MV-4-11 (cell line): ENCODE measurements at places on chromosomes 1 and 21.

- no peak for DNase-seq
These were observed 77.4 kb downstream of the NDUFS5 start for GRCh38 chr1:39103328-39104157.

GRCh38 chr1:33719771-33720670 is 143.9 kb upstream of the HMGB4 start:
- DNase-seq = no peak

DNA sequence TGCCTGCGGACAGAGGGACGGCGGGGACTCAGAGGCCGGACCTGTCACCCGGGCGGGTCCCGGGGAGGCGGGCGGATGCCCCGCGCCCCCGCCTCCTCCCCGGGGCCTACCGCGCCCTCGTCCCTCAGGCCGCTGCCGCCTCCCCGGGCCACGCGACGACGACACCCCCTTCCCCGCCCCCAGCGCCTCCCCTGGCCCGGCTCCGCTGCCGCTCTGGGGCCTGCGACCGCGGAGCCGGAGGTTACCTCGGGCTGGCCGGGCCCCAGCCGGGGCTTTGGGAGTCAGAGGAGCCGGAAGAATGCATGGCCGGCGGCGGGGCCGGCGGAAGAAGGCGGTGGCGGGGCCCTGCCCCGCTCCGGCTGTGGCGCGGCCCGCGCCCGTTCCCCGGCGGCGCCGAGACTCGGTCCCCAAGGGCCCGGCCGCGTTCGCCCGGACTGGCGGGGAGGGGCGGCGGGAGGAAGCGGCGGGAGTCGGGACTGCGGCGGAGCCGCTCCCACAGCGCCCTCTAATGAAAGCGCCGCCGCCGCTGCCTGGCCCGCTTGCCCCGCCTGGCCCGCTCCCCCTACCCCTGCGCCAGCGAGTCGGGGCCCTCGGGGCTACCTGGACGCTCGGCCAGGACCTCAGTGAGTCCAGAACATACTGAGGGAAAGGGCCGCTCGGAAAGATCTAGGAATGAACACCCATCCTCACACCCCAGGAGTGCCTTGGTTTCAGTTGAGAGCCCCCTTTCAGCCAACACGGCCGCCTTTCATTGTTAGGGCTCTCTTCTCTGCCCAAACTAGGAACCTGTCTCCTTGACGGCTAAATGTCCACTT is at the start of gene LPGAT1:
TSS of gene LPGAT1 (minus strand) at position 436 of the 815 bp plus-strand sequence. CDS start 1,467 bp downstream, outside the sequence.
- no peak for DNase-seq

DNA sequence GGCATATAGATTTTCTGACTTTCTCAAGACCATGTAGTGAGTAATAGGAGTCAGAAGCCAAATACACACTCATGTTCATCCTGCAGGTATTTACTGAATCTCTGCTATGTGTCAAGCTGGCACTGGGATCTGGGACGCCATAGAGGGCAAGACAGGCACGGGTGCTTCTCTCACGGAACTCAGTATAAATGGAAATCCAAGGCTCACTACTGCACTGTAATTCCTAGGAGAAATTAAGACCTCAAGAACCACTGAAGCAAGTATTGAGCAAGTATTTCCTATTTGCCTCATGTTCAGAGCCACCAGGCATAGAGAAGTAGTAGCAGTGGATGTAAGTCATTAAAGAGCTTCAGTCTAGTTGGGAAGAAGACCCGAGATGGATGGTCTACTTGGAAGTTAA is 38.9 kb downstream of the EIF2D start:
- DNase-seq = peak; percentile 64

DNA sequence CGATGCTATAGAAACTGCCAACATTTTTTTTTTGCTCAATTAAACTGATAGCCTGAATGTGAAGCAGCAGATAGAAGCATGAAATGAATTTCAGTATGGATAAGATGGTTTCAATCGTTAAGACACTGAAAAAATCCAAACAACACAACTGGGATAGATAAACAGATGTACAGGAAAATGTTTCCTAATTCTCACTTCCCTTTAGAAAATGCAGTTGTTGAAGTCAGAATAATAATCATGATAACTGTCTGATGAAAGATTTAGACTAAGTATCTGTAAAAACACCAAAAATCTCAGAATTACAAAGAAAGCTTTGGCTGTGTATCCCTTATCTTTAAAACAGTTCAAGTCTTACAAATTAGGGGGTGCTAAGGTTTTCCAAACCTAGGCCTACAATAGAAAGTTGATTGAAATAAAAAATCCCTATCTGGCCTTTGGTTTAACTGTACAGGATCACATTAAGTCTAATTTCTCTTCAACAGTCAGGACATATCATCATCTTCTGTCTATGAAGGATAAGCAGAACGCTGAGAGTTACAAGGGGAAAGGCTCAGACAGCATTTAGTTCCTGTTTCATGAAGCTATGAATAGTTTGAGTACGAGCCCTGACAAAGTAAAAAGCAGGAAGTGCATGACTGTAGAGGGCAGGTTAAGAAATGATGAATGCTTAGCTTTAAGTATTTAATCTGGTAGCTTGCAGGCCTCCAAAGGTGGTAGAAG is 203.2 kb downstream of the APP start:
- peak; percentile 91 for DNase-seq

DNA sequence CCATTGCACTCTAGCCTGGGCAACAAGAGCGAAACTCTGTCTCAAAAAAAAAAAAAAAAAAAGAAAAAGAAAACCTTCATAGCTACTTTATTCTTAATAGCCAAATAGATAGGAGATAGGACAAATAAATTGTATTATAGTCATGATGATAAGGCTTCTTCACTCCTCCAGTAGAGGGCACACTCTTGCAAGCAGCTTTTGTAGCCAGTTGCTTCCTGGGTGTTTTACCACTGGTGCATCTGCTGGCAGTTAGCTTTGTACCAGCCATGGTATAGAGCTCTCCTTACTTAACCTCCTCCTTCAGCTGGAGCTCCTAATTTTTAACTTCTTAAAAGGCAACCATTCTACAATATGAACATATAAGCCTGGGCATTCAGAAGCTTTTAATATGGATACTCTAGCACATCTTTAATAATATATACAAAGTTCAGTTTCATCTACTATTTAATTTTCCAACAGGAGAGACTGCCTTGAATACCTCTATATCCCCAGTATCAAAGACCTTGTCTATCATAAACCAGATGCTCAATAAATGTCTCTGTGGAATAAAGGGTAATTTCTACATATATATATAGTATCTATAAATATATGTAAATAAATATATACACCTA is 35.8 kb downstream of the EVI5 start:
- DNase-seq = peak; percentile 71

DNA sequence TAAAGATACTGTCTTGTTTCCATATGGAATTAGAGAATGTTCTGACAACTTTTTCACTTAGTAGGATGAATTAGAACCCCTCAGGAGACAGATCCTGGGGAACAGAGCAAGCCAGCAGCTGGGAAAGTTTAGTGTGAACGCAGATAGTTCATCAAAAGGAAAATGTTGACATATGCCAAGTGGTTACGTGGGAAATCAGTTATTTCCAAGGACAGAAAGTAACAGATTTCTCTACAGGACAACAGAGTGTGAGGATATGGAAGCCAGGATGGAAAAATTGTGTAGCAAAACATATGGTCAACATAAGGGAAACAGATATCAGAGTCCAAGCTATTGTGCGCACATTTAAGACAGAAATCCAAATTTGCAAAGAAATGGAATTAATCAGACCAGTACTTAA is 419.5 kb downstream of the LRRIQ3 start:
- no peak for DNase-seq

DNA sequence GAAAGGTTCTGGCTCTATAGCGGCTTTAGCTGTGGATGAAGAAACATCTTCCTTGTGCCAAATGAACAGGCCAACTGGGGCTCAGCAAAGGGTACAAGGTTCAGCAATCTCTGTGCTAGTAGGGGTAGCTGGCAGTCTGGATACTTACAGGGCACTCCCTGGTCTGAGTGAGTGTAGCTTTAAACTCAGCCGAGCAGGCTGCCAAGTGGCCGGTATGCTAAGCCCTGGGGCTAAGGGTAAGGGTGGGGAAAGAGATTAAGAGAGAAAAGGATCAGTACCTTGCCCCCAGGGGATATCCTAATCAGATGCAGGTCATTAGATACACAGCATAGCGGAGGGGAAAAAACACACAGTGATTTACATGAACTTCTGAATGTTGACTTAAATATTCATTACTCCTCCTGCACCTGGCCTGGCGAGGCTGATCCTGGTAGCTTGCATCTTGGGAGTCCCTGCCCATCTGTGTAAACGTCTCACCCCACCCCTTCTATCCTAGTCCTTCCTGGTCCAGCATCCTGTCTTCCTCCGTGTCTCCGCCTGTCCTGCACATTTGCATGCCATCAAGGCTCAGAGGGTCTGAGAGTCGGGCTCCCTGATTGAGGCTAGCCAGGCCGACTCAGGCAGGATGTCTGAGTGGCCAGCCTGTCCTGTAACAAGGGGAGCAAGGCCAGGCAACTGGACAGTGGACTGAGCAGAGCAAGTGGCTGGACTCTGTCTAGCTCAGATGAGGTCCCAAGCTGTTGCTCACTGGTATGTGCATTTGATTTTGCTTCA is 39.5 kb upstream of the CNTN2 start:
- DNase-seq = no peak

- no peak for DNase-seq
These were observed 1.6 kb downstream of the C1orf21 start for GRCh38 chr1:184388319-184388889.

DNA sequence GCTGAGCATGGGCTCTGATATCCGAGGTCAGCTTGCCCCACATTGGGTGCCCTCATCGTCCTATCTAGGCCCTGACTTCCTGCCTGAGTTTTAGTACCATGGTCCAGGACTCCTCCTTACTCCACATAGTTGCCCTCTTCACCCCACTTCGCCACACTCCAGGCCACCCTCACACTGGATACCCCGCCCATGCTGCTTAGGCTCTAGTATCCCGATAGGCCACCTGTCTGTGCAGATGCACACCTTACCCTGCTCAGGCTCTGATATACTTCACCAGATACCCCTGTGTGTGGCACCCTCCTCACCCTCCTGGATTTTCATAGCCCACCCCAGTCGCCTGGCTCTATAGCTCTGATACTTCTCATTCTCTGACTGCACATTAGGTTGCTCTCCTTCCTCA is 145.5 kb upstream of the SERTAD4 start:
- no peak for DNase-seq

- DNase-seq = peak; percentile 90
These were observed 45.3 kb upstream of the MTF2 start for GRCh38 chr1:93033785-93034184.

DNA sequence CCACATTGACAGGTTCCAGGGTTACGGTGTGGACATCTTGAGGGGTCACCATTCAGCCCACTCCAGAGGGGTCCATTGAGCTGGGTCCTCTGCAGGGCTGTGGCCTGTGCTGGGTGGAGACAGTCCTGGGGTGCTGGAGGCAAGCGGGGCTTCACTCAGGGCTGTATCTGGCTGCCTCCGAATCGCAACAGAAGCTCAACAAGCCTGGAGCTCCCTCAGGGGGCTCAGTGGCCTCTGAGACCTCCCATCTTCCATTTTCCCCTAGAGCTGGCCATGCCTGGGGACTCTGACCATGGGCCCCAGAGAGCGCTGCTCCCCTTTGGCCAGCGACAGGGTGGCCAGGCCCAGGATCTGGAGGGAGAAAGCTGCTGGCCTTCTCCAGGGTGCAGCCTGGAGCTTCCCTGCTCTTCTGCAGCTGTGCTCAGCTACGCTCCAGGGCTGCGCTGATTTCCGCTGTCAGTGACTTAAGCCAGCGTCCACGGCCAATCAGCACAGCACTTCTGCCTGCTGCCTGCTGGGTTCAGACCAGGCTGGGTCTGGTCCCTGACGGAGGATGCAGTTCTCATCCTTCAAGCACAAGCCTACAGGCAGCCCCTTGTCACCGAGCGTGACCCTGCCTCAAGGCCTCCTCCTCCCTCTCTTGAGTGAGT is 45.0 kb upstream of the ADARB1 start:
- no peak for DNase-seq

- peak; percentile 78 for DNase-seq
These were observed 1.2 kb downstream of the NIPAL3 start for GRCh38 chr1:24416666-24417391.

DNA sequence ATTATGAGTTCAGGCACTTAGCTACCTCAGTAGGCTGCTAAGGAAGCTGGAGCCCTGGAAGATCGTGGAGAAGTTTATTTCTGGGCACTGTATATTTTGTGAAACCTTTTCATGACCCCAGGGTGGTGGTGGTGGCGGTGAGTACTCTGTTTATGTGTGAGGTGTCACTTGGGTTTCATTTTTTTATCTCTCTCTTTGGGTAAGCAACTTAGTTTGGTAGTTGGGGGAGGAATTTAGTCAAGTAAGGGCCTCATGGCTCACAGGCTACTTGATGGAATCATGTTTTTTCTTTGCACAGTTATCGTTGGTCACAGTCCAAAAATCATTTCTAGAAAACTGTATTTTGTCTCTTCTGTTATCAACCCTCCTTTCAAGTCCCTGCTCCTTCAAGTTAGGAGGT is 33.9 kb downstream of the C1orf141 start:
- no peak for DNase-seq

DNA sequence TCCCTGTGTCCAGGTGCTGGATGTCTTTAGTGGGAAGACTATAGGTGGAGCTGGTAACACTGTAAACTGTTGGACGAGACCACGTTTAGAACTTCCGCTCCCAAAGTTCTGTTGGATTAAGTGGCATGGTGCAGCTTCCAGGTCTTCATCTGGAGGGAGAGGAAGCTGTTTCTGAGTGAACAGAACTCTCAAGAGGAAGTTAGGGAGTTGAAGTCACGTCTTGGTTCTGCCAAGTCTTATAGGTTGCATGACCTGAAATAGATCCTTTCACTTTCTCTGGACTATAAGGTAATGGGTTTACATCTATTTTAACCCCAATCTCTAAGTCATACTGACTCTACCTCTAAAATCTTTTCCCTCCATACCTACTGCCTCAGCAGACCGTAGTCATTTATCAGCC is 97.4 kb upstream of the TNR start:
- DNase-seq = peak; percentile 49

- DNase-seq = no peak
These were observed 852.9 kb upstream of the ADGRL4 start for GRCh38 chr1:79859212-79859948.

DNA sequence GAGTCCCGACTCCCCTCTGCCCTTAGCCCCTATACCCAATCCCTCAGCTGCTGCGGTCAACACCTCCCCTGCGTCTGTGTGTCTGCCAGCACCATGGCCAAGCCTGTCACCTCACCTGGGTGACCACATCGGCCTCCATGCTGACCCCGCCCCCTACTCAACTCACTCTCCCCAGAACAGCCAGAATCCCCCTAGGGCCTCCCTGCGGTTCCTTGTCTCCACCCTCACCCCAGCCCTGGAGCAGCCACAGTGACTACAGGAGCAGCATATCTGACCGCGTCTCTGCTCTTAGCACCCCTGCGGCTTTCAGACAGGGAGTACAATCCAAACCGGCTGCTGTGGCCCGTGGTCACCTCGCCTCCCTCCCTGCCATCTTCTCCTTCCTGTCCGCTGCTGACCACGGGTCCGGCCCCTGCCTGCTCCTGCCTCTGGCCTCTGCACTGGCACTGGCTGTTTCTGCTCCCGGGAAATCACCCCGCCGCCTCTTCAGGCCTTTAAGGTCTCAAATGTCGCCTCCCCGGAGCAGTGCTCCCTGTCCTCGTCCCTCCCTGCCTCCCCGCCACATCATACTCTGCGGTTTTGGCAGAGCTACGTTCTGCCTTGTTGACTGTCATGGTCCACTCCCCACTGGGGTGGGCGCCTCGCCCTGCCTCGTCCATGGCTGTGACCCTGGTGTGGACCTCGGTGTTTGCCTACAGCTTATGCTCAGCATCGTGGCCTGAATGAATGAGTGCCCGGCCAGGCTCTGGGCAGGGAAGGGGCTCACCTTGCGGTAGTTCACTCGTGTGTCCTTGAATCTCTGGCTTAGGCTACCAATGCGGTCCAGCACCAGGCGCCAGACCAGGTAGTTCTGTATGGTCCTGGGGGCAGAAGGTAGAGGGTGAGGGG is 11.1 kb downstream of the PRXL2B start:
- DNase-seq = peak; percentile 6
